ENCODE measurements at places on chromosomes 2 and 18.

DNA sequence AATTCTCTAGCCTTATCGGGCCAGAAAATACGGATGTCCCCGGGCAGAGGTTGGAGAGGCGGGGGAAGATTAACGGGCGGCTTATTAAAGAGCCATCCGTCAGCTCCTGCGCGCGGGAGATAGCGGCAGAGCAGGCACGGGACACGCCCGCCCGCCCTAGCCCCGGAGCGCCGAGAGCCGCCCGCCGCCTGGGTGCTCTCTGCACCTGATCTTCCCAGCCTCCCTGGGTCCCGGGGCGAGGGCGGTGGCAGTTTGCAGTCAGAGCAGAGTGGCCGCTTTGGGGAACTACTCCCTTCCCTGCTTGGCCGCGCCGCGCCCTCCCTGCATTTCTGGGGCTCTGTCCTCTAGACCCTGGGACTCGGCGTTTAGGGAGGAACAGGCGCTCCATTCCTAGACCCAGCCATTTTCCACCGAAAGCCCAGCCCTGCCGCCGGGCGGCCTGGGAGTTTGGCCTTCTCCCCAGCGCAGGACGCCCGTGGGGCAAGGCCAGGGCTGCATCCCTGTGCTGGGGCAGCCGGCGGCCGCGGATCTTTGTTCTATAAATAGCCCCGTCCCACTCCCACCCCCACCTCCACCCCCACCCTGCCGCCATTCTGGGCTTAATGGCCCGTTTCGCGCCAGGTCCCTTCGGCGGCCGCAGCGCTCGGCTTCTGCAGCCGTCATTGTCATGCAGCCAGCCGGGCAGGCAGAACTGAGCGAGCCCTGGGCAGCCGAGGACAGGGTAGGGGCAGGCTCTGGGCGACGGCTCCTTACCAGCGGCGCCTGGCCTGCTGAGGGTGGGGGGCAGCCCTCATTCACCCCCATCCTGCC lies 6.6 kb downstream of the GAD1 start:
- no peak for DNase-seq

DNA sequence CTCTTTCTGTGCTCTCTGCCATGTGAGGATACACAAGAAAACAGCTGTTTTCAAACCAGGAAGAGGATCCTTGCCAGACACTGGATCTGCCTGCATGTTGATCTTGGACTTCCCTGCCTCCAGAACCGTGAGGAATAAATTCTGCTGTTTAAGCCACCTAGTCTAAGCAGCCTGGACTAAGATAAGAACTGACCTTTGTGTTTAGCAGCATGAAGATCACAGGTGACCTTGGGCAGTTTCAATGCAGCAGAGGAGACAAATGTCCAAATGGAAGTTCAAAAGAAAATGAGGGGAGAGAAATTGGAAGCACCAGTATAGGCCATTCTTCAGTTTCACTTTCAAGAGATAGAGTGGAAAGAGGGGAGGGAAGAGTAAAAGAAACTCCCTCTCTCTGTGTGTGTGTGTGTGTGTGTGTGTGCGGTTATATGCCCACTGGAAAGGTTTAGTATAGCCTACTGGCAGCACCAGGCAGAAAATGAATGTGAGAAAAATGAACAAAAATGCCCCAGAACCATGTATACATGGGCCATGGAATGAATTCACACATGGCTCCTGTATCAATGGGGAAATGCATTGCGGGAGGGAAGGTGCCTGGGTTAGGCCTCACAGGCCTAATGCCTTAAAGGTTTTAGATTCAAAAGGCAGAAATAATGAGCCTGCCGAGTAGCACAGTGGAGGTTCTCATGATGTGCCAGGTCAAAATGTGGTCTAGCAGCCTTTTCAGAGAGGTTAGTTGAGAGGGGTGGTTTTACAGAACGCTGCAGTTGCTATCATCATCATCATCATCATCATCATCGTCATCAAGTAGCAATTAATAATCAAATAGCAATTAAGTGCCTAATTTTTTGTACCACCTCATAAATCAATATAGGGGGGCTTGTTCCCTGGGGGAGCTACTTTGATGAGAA lies 1.1 kb upstream of the CERS6 start:
- no peak for DNase-seq

DNA sequence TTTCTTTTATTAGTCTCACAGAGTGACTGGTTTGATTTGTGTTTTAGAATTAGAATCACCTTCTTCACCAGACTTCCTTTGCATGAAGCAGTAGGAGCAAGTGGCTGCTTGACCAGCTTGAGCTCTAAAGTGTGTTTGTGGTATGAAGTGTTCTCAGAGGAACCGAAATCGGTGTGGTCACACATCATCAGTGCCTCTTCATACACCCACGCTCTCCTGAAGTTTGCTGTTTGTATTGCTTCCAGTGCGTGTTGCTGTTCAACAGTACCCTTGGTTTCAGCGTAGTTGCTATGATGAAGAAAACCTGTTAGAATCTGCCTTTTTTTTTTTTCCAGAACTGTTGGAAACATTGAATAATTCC lies 77.9 kb downstream of the LIMS1 start:
- DNase-seq = no peak

DNA sequence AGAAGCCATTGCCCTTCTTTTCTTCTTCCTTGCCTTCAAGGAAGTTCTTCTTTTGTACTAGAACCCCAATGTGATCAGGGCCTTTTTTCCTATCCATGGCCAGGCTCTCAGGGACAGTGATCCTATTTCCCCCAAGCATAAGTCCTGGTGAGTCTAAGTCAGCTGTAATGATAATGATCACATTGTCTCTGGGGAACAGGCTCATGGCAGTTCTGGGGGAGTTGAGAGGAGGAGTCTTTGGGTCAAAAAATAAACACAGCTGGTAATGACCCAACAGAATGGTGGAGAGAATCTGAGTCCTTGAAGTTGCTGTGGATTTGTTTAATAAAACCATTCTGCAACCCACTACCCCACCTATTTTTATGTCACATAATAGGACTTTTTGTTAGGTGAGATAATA lies 96.6 kb downstream of the SOCS6 start:
- DNase-seq = no peak

- DNase-seq = no peak
These were observed 84.5 kb upstream of the TANK start for GRCh38 chr2:161075701-161076100.

GRCh38 chr2:104577143-104577542 lies 276.8 kb upstream of the POU3F3 start:
- no peak for DNase-seq

DNA sequence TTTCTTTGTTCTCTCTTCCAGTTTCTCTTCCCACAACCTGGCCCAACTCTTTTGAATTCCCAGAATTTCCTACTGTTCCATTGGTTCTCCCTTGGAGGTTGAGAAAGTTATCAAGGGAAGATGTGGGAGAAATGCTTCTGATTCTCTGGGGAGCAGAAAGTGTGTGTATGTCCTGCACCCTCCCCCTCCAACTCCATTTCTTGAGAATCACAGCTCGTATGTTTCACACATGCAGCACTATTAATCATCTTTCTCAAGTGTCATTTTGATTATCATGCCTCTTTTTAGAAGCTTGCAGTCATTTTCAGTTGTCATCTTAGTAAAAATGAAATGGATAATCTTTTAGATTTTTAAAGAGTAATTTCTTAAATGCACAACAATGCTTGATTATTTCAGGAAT lies 296.8 kb upstream of the SLC39A10 start:
- no peak for DNase-seq

- no peak for DNase-seq
These were observed at the start of gene ZNF804A for GRCh38 chr2:184598316-184599053. ZNF804A (plus strand) TSS chr2:184598529; CDS start chr2:184598960, 431 bp downstream.

- DNase-seq = no peak
These were observed 61.2 kb upstream of the SPP2 start for GRCh38 chr2:233989221-233989858.

GRCh38 chr18:1916869-1917523 lies 654.3 kb downstream of the METTL4 start:
- no peak for DNase-seq

- DNase-seq = no peak
These were observed 122.6 kb upstream of the CTDP1 start for GRCh38 chr18:79556829-79557585.

DNA sequence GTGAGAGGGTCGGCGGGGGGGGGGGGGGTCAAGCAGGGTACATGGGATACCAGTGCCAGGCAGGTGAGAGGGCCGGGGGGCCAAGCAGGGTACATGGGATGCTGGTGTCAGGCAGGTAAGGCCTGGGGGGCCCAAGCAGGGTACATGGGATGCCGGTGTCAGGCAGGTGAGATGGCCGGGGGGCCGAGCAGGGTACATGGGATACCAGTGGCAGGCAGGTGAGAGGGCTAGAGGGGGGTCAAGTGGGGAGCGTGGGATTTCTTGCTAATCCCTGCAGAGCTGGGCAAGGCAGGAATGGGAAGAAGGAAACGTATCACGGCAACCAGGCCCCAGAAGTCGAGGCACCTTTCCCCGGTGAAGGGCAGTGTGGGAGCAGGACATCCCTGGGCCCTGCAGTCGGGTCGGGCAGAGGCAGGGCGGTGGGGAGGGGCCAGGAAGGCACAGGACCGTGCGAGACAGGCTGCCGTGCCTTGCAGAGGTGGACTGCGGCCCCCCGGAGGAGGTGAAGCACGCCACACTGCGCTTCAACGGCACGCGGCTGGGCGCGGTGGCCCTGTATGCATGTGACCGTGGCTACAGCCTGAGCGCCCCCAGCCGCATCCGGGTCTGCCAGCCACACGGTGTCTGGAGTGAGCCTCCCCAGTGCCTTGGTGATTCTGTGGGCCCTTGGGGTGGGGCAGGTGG lies 49.3 kb downstream of the MTERF4 start:
- DNase-seq = no peak

GRCh38 chr2:145404690-145405089 lies 884.8 kb upstream of the ZEB2 start:
- DNase-seq = no peak

DNA sequence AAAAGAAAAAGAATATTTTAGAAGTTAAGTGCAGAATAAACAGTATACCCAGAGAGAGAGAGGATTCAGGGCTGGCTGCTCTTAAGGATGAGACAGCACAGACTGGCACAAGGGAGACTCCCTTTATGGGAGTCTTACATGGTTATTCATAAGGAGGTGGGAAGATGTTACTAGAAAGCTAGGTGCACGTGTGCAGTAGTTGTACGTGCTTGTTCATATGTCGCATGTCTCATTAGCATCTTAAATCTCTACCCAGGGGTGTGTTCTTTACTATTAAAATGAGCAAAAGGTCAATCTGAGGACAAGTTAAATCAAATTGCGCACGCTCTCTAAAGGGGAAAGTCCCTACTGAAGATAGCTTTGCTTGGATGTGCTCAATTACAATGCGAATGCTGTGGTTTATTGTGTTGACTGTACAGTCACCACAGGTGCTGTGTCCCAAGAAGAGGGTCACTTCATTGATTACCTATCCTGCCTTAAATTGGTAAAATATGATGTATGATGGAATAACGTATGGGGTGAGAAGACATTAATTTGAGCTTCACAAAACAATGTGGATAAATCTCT lies 368.0 kb upstream of the SPHKAP start:
- DNase-seq = no peak

DNA sequence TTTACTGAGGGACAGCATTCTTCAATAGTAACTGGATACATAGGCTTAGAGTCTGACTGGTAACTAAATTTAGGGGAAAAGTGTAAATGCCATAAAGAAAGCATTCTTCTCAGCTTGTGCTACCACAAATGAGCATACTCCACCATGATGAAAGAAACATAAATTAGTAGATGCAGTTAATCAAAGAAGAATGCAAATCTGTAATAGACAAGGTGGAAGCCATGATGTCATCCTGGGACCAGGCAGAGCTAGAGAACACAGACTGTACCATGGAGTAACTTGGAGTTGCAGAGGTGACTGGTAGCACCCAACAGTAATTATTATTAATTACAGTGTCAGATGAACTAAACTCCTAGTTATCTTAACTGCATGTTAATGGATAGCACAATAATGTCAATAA lies 51.7 kb downstream of the RBKS start:
- no peak for DNase-seq

- DNase-seq = no peak
These were observed 270.9 kb downstream of the TWIST2 start for GRCh38 chr2:239118675-239119211.

GRCh38 chr2:1859671-1860450 lies 115.5 kb upstream of the PXDN start:
- no peak for DNase-seq

- DNase-seq = no peak
These were observed 71.1 kb upstream of the ACVR1C start for GRCh38 chr2:157699806-157700205.

- DNase-seq = no peak
These were observed 7.0 kb upstream of the BMP10 start for GRCh38 chr2:68878071-68878711.

DNA sequence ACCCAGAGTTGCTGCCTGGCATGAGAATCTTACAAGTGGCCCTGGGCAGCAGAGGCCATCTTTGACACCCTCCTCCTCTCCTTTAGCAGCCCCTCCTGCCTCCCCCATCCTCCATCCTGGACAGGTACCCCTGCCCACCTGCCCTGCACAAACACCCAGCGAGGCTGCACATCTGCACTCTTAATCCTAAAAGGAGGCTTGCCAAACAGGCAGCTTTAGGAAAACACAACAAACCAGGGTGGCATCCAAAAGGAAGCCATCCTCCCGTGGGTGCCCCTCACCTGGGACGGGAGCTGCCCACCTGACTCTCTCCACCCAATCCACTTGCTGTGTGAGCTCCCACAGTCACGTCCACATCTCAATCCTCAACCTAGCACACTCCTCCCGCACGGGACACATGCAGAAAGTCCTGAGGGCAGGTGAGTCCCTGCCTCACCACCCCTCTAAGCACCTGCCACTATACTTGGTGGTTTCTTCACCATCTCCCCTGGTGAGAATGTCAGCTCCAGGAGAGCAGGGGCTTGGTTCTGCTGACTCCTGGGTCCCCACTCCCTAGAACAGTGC lies 5.8 kb downstream of the BIN1 start:
- no peak for DNase-seq

DNA sequence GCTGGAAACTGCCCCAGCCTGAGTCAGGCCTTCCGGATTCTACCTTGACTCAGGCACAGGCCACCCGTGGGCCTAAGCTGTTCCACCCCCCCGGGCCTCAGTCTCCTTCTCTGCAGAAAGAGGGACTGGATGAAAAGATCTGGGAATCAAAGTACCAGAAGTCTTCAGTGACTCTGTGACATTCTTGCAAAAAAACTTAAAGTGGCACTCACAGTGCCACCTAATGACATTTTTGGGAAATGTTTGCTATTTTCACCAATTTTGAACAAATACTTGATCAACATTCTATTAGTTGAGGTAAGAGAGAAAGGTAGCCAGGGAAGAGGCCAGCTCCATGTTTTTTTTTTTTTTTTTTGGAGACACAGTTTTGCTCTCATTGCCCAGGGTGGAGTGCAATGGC lies 48.3 kb upstream of the ACAA2 start:
- no peak for DNase-seq

DNA sequence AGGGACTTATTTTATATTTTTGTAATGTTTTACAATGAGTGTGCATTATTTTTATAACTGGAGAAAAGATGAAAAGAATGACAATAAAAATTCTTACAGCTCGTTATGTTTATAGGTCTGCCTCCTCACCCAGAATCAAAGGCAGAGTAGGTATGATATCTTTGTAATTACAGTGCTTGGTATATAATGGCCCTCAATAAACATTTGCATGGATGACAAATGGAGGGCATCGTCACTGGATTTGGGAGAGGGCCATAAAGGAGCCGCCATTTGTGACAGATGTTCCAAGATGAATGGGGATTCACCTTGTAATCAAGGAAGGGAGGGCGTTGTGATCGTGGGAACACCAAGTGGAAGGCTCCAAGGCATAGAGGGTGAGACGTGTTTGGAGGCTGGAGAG lies 22.6 kb upstream of the GIGYF2 start:
- DNase-seq = no peak
